ENCODE measurements at places on chromosomes 5 and 9.

DNA sequence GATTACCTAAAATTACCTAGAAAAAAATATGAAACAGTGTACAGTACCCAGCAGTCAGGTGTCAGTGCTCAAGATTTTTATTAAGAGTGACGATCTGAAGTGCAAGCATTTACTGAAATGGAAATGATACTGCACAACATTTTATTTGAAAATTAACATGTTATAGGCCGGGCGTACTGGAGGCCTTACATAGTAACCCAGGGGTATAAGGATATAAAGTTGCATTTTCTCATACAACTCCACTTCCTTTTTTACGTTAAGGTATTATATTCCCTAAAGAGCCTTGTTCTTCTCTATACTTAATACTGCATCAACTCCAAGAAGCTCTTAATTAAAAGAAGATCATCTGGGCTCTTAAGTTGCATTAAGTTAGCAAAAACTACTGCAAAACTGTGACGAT, 3.3 kb downstream of the MAT2B start:
- DNase-seq, result no peak

- peak; percentile 66 for DNase-seq
Observed at GRCh38 chr5:177362610-177363507, 5.1 kb downstream of the RGS14 start.

GRCh38 chr5:1767524-1768282, 31.9 kb downstream of the MRPL36 start:
- no peak for DNase-seq

GRCh38 chr9:87068177-87068840, 121.0 kb upstream of the GAS1 start:
- DNase-seq, result no peak

GRCh38 chr5:125103459-125103858, 357.0 kb upstream of the ZNF608 start:
- no peak for DNase-seq

GRCh38 chr9:21160178-21160577, 6.3 kb downstream of the IFNA21 start:
- peak; percentile 13 for DNase-seq

DNA sequence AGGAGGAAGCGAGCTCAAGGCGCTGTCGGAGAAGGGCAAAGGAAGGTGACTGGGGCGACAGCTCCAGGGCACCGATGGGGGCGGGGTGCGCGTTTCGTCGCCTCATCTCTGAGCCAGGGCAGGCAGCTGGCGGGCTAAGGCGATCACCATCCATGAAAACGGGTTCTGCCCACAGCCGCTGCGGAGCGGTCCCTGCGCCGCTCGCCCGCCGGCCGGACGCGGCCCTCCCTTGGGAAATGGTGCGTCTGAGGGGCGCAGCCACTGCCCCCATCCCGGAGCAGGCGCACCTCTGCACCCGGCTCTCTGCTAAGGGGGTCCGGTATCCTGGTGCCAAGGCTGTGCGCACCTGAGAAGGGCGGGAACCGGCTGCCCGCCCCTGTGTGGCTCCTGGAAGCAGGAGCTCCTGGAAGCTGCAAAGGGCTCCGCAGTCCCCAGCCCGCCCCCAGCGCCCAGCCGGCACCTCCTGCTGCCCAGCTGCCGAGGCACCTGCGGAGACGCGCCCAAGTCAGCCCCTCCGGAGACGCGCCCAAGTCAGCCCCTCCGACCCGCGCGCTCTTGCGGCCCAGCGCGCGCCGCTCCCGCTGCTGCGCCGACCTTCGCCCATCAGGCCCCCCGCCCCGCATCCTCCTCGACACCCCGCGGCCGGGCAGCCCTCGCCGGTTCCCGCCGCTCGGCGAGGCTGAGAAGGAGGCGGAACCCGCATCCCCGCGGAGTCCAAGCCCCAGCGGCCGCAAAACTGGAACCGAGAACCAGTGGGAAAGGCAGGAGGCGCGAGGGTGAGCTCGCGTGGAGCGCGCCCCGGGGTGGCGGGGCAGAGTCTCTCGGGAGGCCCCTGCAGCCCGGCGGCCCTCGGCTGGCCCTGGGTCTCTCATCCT, 757 bp downstream of the ANKRD34B start:
- no peak for DNase-seq

DNA sequence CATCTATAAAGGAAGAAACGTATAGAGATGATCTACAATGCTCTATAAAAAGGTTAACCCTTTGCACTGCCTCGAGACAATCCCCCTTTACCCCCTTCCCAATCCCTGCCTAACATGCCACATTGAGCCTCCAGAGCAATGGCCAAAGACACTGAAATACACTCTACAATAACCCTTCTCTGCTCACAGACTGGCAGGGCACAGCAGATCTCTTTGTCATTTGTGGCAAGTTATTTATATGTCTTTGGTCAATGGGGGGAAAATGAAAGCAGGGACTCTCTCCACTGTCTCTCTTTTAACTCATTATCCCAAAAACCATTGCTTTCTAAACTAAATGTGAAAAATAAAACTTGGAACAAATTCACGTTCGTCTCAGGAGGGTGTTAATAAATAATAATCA, 51.7 kb downstream of the PTCH1 start:
- DNase-seq, result no peak

GRCh38 chr9:97703437-97704344, 6.6 kb upstream of the XPA start:
- DNase-seq, result peak; percentile 91

DNA sequence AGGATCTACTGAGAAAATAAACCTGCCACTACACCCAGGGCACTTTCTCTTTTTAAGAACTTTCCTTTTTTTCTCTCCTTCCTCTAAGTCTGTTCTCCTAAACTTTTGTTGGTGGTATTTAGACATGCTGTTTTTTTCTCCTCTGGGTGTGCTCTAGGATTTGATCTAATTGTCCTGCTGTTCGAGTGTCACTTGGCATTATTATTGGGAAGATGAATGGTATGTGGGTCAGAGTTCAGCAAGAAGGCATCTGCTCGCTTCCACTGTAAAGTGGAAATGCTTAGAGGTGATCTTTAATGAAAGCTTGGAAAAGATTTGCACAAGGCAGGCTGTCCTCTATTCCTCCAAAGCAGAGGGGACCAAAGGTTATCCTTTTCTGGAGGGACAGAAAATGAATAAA, 1.3 kb upstream of the PLPPR1 start:
- no peak for DNase-seq

DNA sequence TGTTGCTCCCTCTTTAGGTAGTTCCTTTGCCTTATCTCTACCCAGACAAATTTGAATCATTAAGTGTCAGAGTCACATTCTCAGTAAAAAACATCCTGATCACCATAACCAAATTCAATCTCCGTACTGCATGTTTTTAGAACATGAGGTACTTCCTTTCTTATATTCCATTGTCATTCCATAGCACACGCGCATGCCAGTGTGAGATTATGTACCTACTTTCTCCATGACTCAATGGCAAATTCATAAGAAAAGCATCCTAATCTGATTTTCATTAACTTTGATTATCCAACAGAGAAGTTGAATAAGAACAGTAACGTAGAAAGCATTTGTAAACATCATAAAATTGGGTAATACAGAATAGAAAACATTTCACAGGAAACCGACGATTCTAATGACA, 1118.6 kb upstream of the CDH9 start:
- DNase-seq, result no peak

- no peak for DNase-seq
Observed at GRCh38 chr9:126461608-126462007, 135.0 kb downstream of the MVB12B start.

GRCh38 chr5:180977852-180978251, 10.8 kb upstream of the BTNL3 start:
- no peak for DNase-seq

GRCh38 chr9:130943777-130944176, 4.7 kb upstream of the FIBCD1 start:
- DNase-seq, result no peak

GRCh38 chr9:116387934-116388698, 234.5 kb downstream of the PAPPA start:
- DNase-seq, result peak; percentile 27

DNA sequence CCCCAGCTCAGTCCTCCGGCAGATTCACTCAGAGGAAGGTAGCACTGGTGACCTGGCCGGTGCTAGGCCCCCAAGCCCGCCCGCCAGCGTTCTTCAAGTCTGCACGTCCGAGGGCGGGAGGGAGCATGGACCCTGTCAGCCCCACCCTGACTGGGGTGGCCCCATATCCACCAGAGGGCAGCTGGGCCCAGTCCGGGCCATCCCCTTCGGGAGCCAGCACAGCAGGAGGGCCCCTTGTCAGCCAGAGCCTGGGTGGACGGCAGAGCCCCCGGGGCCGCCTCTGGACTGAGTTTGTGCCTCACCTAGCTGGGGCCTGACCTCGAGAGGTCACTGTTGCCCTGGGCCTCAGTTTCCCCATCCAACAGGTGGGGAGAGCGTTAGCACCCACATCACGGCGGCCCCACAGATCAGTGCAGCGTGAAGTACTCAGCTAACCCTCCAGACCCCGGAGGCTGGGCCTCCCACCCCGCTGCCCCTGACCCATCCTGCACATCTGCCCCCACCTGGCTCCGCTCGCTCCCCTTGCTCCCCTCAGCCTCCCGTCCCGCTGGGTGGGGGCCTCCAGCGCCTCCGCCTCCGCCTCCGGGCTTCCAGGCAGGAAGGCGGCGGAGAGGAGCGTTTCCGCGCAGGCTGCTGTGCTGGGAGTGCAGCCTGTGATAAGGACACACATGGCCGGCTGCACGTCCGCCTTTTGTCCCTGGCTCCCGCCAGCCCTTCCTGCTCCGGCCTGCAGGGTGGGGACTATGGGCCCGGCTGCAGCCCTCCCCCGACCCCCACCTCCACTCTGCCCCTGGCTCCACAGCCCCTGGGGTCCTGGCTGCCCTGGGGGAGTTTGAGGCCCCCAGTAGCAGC, 16.6 kb upstream of the EGFL7 start:
- no peak for DNase-seq

- no peak for DNase-seq
Observed at GRCh38 chr5:5271786-5272321, 131.7 kb downstream of the ADAMTS16 start.

GRCh38 chr5:150159741-150160179, 4.1 kb upstream of the PDGFRB start:
- no peak for DNase-seq

DNA sequence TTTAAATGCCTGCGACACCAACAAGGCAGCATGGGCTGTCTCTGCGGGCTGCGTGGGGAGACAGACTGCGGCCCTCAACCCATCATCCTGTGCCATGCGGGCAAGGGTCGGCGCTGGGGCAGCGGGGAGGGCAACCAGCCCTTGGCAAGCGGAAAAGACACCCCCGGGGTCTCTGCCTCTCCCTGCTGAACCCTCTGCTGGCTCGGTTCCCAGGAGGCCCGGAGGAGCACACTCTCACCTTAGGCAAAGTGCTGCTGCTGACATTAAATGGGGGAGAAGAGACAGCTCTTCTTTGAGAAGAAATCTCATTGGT, 129.6 kb upstream of the PPP1R26 start:
- DNase-seq, result no peak

DNA sequence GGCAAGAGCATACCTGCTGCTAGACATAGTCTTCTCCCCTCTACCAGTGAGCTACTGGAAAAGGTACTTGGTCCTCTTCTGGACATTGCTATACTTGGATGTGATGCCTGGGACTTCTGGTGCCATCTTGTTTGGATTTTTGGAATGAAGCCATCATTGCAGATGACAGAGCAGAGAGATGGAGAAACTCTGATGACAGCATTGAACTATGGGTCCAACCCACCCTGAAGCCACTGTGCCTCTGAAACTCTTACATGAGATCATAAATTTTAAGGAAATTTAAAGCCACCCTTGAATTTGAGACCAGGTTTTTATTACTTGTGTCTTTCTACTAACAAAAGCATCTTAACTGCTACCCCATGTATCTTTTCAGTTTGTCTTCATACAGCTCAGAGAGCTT, 151.1 kb upstream of the SMIM23 start:
- no peak for DNase-seq

- no peak for DNase-seq
Observed at GRCh38 chr5:124156415-124156996, 589.9 kb downstream of the ZNF608 start.

- DNase-seq, result no peak
Observed at GRCh38 chr9:23682352-23682751, 143.7 kb downstream of the ELAVL2 start.

DNA sequence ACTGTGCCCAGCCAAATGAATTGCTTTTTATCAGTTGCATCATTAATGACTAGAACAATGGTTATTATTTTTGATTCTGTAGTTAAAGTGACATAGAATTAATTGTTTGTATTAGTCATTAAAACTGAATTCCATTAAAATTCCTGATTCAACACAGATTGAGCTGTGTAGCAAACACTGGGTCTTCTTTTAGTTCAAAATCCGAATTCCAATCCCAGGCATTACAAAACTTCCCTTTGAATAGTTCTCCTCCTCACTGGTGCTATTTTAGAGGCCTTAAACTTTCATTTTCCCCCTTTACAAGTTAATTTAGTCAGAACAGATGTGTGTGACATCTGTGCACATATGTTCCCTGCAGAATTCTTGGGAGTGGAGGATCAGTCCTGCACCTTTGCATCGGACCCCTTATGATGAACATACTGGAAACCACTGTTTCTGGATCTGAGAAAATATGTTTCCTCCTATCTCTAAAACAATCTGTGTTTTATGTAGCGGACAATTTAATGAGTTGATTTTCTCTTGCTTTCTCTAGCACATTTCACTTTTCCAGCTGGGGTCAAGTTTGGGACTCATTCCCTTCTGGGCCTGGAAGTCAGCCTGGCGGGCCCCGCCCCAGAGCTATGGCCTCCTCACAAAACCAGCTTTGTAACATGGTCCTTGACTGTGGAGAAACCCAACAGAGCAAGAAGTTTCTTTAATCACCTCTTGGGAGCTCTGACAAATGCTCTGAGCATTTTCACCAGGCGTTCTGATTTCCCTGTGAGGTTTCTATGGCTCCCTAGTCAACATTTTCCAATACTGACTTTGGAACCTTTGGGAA, 87.9 kb upstream of the MAMDC2 start:
- DNase-seq, result no peak

GRCh38 chr9:110126986-110127864, 80.7 kb downstream of the C9orf152 start:
- DNase-seq, result no peak

DNA sequence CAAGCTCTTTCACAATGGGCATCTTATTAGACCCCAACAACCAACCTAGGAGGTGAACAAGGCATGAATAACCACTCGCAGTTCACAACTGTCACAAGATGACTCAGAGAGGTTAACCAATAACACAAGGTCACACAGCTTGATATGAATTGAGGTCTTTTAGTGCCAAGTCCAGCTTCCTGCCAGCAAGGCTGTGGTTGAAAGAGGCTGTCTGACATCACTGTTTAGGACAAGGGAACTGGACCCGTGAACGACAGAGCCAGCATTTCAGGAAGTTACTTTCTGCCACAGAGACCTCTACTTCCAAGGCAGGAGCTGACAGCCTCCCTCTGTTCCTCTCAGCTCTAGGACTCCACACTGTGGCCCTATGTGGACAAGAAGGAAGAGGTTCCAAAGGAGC, 53.4 kb upstream of the ALDH1B1 start:
- DNase-seq, result peak; percentile 9

- no peak for DNase-seq
Observed at GRCh38 chr5:144089401-144090021, 80.9 kb downstream of the YIPF5 start.
